A549 treated with Mapracorat at 1 μM for 4 hours (cell line): ENCODE measurements at places on chromosomes 1 and 21. TPM values are rescaled to one million over a fixed set of nuclear protein-coding genes. Genes with fewer than 3 reads are reported as not detected.

Gene C1orf210
- total RNA-seq = not detected in 5 replicates

Gene AGT
- 0.06 to 0.13 TPM (median 0.09 TPM) in 3 of 5 replicates, not detected in the others for total RNA-seq

Gene PROK1
- not detected in 5 replicates for total RNA-seq

Gene LCE6A
- total RNA-seq = not detected in 5 replicates

Gene S100A1
- 0.72 to 1.2 TPM (median 0.93 TPM) in 5 replicates for total RNA-seq

Gene PLD5
- total RNA-seq = 1.5 to 2.7 TPM (median 2.0 TPM) in 5 replicates

Gene DNASE2B
- not detected in 5 replicates for total RNA-seq

Gene FCRLA
- not detected in 5 replicates for total RNA-seq
